ENCODE measurements at places on chromosomes 5 and 9.
A peak's percentile ranks its signal among the peaks of the same experiment; 100 is the strongest.

DNA sequence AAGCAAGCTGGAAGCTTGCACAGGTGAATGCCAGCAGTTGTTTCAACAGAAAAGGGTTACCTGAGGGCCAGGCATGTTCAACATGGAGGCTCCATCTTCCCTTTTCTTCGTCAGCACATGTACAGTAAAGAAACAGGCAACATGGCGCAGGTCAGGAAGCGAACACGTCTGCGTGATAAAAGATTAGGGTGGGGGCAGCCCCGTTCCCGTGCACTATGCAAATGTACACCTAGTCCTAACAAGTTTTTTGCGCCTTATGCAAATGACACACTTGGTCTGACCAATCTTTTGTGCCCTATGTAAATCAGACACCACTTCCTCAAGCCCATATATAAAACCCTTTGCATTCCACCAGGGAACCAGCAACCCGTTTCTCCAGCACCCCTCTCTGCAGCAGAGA is 452.1 kb upstream of the PTPRD start:
- peak; percentile 3 for DNase-seq

GRCh38 chr5:19258686-19259085 is 729.3 kb downstream of the CDH18 start:
- no peak for DNase-seq

- DNase-seq, result no peak
Observed at GRCh38 chr5:123176224-123176937, 87.3 kb downstream of the PRDM6 start.

DNA sequence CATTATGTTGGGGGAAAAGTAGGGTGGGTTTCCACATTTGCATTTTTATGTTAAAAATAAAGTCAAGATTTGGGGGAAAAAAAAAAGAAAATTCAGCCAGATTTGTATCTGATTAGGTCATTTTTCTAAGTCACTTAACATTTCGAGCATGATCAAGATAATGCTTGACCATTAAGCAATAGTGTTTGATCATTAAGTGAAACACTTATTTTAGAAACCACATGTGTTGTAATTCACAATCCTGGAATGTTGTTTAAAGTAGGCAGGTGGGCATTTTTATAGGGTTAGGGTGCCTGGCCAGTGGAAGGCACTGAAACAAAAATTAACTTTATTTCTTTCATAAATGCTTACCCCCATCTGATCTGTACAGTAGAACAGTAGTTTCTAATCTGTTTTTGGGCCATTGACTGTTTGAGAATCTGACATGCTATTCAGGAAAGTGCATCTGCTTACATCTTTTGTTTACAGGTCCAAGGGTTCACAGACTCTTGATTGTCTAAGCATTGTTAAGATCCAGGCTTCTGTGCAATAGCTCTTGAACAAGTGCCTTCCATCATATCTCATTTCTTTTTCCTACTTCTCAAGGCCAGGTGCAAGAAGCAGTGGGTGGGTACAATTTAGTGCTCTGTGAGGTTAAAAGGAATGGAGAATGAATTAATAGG is 9.1 kb downstream of the ZCCHC9 start:
- peak; percentile 4 for DNase-seq

DNA sequence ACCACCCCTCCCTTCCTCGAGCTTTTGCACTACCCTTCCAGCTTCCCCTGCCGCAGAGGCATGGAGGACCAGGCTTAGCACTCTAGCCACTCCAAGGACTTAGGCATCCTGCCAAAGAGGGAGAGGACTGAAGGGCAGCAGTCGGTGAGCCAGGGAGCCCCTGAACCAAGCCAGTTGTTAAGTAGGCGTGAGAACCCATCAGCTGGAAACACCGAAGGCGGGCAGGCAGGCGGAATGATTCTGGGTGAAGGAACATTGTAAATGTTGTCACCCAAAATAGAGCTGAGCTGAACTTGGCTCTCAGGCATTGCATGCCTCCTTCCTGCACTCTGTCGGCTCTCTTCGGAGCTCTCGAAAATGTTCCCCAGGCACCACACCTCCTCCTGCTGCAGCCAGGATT is 42.8 kb downstream of the NRG2 start:
- DNase-seq, result peak; percentile 2

- DNase-seq, result no peak
Observed at GRCh38 chr5:89582768-89583339, 699.9 kb upstream of the MEF2C start.

DNA sequence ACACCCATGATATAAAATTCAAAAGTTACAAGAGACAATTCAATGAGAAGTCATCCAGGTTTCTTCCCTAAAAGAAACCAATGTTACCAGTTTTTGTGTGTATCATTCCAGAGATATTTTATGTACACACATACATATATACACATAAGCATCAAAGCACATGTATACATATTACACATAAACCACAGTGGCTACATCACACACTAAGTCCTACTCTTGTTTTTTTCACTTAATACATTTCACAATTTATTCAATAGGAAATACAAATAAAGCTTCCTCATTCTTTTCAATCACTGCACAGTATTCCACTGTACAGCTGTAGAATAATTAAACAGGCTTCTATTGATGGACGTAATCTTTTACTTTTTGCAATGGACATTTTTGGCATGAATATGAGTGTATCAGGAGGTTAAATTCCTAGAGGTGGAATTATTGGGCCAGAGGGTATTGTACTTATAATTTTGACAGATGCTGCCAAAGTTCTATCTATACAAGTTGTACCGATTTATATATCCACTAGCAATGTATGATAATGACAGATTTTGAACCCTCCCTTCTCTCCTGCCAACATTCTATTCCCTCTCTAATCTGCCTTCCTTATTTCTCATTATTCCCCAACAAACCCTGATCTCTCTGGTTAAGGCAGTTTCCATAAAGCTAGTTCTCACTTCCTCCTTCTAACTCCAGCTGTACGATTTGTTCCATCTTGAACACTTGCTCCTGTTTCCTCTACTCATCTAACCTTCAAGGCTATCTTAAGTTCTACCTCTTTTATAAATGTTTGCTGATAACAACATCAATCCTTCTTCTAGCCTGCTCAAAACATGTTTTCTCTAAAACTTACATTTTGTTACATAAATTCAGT is 35.2 kb downstream of the MRPS27 start:
- no peak for DNase-seq

- peak; percentile 33 for DNase-seq
Observed at GRCh38 chr5:146816775-146817387, 61.7 kb downstream of the PPP2R2B start.

- no peak for DNase-seq
Observed at GRCh38 chr5:126641387-126641786, 40.6 kb downstream of the PHAX start.

DNA sequence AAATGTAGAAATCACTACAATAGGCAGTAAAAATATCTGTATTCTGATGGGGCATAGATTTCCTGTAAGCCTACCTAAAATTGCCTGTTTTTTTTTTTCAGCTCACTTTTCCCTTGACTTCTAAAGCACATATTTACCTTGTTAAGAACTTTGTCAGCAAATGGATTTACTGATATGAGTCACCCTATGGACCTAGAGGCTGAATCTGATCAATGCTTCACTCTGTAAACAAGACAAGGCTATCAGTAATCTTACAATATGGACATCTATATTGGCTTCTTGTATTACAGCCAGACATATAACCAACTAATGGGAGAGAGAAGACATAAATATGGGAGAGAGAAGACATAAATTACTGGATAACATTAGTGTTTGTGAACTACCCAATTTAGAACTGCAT is 792.7 kb upstream of the CHD1 start:
- DNase-seq, result no peak

- peak; percentile 17 for DNase-seq
Observed at GRCh38 chr5:132064738-132065331, 4.4 kb downstream of the IL3 start.

- no peak for DNase-seq
Observed at GRCh38 chr9:93663877-93664548, 87.6 kb downstream of the PHF2 start.

DNA sequence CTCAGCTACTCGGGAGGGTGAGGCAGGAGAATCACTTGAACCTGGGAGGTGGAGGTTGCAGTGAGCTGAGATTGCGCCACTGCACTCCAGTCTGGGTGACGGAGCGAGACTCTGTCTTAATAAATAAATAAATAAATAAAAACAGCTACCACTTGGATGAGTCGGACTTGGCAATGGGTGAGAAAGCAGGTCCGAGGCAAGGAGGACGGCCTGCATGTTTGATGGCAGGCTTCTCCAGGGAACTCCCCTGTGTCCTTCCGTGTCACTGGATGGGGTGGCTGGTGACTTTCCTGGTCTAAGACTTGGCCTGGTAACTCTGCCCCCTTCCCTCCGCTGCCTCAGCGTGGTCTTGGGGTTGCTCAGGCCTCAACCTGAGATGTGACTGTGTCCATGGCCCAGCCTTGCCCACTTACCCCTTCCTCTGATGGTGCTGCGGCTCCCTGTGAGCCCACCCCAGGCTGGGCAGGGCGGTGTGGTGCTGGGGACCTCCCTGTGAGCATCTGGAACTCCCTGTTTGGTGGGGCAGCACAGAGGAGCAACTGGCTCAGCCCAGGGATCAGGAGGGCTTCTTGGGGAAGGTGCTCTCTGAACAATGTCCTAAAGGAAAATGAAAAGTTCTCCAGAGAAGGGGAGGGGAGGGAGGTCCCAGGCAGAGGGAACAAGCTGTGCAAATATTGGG is 62.5 kb upstream of the PSD2 start:
- DNase-seq, result no peak

DNA sequence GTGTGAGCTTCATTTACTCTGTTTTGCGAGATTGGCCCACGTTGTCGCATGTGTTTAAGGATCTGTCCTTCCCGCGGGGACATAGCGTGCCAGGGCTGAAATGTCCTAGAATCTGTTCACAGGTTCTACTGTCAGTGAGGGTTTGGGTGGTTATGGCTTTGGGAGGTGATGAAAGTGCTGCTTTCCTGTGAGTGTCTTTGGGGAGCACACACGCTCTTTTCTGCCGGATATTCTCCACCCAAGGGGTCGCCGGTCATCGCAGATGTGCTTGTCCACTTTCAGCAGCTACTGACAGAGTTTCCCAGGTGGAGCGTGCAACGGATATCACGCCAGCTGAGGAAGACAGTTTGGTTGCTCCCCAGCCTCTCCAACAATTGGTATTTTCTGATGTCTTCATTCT is 32.1 kb downstream of the PROP1 start:
- no peak for DNase-seq

Measured in NCI-H187 (cell line).